ENCODE measurements at places on chromosomes 12 and 14.

DNA sequence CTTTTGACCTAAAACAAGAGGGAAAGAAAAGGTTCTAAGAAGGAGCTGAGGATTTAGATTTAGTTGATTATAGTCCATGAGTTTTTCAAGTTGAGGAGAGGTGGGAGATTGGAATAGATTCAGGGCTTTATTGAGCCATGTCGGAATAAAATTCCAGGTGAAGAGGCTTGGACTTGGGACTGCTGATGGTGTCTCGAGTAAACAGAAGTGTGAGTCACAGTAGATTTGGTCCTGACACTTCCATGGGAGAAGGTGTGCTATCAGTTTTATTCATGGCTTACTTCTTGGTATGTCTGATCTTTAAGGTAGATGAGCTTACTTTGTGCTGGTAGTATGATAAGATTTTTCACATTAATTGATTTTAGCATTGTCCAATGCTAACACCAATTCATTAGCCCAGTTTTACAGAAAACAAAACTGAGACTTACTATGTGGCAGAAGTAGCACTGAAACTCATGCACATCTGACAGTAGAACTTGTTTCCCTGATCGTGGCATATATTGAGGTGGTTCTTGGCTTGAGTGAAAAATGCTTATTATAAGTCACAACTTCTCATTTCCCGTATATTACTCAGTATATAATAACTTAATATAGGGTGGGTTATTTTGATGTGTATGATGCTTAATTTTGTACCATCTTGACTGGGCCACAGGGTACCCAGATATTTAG, 172.4 kb upstream of the IGF1 start:
- no peak for DNase-seq

- no peak for DNase-seq
These were observed 27.6 kb upstream of the NOS1 start for GRCh38 chr12:117388951-117389446.

DNA sequence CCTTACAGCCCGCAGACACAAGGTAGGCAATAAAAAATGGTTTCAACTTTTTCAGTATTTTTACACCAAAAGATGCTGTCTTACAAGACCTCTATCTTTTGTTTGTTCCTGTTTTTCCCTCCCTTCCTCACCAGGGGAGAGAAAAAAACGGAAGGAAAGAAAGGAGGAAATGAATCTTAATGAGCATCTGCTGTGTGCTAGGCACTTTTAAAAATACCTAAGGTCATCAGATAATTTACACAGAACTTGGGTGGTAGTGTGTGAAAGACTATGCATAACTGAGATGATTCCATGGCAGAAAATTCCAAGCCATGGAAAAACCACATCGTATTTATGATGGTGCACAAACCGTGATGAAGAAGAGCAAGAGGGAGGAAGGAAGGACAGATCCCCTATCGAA, 121.2 kb downstream of the DIP2B start:
- no peak for DNase-seq

DNA sequence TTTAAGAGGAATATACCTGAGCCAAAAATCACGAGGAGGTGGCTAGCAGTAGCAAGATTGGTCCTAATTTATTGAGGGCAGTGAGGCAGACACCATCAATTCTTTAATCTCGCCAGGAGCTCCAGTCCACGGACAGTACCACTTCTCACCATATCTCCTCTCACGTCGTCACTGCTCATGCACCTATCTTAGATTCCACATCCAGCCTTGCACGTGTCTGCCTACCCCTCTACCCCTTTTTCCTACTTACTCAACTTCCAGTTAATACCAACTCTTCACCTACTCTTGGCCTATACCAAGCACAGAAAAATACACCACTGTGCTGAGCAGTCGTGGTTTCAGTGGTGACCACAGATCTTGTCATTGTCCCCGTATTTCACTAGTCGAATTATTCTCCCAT, 246.1 kb downstream of the DPF3 start:
- DNase-seq, result no peak

Data from right renal cortex interstitium (tissue), 3 donors.